CD4-positive, alpha-beta T cell treated with Interleukin-15 for 4 hours (primary cell): ENCODE measurements at places on chromosomes 5 and 9.

- no peak for DNase-seq
Measured at GRCh38 chr5:92309336-92309991, 926.3 kb upstream of the ARRDC3 start.

- DNase-seq = no peak
Measured at GRCh38 chr9:126675147-126675467, 61.4 kb downstream of the LMX1B start.

DNA sequence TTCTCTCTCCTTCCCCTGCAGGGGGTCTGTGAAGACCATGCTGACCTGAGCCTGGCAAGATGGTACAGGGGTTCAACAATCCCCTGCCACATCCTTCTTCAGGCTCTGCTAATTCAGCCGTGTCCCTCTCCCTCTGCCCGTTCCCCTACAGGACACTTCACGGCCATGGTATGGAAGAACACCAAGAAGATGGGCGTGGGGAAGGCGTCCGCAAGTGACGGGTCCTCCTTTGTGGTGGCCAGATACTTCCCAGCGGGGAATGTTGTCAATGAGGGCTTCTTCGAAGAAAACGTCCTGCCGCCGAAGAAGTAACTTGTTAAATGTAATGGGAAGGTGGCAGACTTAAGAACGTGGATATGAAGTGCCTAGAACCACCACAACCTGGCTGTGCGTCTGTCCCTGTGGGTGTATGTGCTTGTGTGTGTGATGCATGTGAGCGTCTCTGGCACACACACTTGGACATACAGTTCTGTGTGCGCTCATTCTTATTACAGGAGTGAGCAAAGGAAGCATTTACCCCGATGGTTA is 6.9 kb upstream of the CCIN start:
- no peak for DNase-seq

- no peak for DNase-seq
Measured at GRCh38 chr5:37994729-37995128, 154.9 kb upstream of the GDNF start.

GRCh38 chr5:101966476-101966875 is 329.6 kb downstream of the SLCO4C1 start:
- DNase-seq = no peak

GRCh38 chr5:177509991-177510566 is 453 bp upstream of the DOK3 start:
- no peak for DNase-seq

DNA sequence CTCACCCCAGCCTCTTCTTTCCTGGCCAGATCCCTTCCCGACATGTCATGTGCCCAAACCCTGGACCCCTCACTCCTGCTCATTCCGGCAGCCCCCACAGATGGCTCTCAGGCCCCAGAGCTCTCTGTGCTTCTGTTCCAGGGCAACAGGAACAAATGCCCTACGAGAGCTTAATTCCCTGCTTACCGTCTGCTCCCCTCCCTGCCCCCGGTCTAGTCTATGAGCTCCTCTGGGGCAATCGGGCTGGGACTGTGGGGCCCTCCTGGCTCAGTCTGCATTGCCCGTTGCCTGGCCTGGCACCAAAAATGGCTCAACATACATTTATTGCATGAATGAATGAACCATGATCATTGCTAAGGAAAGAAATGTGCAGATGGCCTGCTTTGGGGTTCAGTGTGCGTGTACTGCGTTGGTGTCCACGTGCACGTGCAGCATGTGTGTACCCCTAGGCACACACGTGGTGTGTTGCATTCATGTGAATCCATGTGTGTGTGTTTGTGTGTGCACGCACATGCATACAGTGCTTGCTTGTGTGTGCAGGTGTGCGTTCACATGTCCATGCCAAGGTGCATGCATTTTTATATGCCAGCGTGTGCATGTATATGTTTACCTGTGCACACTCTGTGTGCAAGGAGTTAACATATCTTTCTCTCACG is 201.2 kb upstream of the IER5L start:
- DNase-seq = no peak

- peak; percentile 26 for DNase-seq
Measured at GRCh38 chr5:107263387-107264018, 407.2 kb downstream of the EFNA5 start.

- no peak for DNase-seq
Measured at GRCh38 chr5:160555581-160555970, 133.9 kb downstream of the PTTG1 start.

DNA sequence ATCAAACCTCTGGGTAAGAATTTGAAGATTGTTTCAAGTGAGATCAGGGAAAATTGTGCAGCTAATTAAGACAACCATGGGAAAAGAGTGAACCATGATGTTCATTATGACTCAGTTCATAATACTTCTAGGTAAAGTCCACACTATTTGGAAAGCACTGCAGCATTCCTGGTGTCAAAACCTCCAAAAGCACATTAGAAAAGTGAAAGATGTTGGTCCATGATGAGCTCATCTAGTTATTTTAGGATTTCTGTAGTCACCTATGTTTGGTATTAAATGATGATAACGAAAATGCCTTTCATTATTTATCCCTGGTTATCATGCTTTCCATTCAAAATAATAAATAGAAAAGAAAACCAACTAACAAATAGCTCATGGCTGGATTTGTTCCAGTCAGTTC is 49.1 kb downstream of the PTCD2 start:
- DNase-seq = no peak

- DNase-seq = no peak
Measured at GRCh38 chr5:168481330-168481788, 4.9 kb upstream of the RARS1 start.

DNA sequence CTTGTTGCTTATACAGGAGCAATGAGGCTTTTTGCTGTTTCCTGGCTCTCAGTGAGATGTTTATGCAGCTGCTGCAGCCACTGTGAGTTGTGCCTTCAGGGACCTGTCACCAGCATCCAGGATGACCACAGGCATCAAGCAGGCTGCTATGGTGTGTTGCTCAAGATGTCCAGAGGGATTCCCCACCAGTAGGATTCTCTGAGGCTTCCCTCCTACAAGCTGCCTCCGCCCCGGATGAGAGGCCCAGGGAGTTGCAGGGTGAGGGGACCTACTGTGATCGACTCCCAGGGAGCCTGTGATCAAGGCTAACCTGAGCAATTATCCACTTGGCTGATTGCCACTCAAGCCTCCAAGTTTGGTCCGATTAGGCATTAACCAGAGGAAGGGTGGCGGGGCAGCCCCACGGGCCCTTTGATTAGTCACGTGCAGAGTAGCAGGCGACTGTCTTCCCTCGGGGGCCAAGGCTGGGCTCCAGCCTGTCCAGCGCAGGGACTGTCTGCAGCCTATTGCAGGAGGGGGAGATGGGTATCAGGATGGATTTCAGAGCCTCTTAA is 1.8 kb upstream of the FAT2 start:
- DNase-seq = no peak

GRCh38 chr5:5235685-5236084 is 95.6 kb downstream of the ADAMTS16 start:
- DNase-seq = no peak

- no peak for DNase-seq
Measured at GRCh38 chr9:124066783-124067577, 55.4 kb downstream of the LHX2 start.

DNA sequence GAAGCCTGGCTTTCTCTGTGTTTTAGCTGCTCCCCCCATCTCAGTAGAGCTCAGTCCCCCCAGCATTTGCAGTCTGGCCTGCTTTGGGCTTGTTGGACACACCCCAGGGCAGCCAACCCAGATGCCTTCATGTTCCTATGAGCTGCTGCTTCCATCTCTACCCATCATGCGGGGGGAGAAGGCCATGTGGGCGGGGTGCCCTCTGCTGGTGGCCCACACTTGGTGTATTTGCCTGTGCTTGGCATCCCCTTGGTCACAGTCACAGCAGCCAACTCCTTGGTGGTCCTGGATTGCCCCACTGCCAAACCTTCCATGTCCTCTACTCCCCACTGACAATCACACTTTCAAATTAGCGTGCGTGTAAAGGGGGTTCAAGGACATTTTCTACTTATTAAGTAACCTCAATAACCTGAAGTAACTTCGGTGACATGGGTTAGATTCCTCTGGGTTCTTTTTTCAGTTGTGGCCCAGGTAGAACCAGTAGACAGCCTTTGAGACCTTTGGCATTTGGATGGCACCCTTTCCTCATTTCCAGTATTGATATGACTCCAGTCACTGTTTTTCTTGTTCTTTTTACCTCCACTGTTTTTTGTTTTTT is 42.8 kb downstream of the SNX30 start:
- peak; percentile 79 for DNase-seq
